ENCODE measurements at places on chromosomes 2 and 18. TPM values are rescaled to one million over a fixed set of nuclear protein-coding genes. Genes with fewer than 3 reads are reported as not detected.

Gene UGT1A9
- polyA plus RNA-seq: not detected

Gene LOXL3
- polyA plus RNA-seq: 11.2 TPM

Gene TRIB2
- 130 TPM for polyA plus RNA-seq

Gene SLC30A3
- 0.27 TPM for polyA plus RNA-seq

Gene POTEC
- polyA plus RNA-seq: not detected

Gene CCL20
- 0.80 TPM for polyA plus RNA-seq

Gene CFC1
- polyA plus RNA-seq: not detected

Gene TNFAIP6
- polyA plus RNA-seq: 1.3 TPM

Gene WDR75
- polyA plus RNA-seq: 30.1 TPM

GRCh38 chr2:231212329-231212845 is 14.0 kb downstream of the ARMC9 start:
- DNase-seq: no peak

DNA sequence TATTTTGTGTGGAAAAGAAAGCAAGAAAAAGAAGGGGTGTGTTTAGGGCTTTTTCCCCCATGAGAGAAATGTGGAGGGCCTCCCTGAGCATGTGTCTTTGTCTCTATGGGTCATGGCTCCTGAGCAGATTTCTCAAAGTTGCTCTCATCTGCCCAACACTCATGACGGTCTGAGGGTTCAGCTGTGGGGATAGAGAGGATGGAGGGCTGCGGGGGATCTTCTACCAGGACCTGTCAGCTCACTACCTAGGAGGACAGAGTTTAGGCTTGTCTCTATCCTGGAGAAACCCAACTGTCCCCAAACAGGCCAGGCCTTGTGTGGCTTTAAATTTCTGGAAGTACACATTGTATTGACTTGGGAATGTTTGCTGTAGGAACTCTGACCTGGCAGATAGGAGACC is 342.2 kb downstream of the MYCN start:
- DNase-seq: no peak

DNA sequence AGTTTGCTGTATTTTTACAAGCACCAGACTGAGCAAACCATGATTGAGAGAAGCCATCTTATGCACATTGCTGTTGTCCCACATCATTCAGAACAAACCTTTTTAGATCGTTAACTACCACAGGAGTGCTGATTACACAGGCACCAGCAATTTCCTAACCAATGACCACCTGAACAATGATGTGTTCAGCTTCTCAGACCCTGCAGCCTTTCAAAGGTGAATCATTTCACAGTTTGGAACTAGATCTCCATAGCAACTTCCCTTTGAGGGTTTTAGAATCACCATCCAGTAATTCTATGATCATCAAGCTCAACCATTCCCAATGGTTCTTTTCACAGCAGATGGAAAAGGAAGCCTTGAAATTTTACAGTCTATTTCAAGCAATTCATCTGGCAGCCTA is 71.4 kb downstream of the OLA1 start:
- DNase-seq: no peak

DNA sequence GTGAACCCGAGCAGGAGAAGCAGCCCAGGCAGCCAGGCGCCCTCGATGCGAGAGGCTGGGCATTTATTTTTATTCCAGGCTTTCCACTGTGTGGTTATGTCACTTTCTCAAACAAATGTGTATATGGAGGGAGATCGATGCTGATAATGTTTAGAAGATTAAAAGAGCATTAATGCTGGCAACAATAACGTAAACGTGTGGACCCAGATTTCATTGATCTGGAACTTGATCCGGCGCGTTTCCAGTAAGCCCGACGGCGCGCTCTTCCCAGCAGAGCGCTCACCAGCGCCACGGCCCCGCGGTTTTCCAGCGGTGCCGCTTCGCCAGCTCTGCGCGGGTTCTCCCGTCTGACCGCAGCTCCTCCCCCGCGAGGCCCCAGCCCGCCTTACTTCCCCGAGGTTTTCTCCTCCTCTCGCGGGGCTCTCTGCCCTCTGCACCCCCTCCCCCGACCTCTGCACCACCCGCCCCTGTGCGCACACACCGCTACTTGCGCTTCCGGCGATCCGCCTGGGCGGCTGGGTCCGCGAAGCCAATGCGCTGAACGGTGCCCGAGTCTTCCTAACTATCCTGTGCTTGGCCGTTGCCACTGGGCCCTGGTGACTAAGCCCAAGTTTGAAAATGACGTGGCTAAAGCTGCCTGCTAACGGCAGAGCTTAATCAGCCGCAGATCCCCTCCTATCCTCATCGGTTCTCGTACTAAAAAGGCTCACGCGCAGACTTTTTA is 6.1 kb downstream of the ONECUT2 start:
- DNase-seq: no peak

- DNase-seq: no peak
These were observed 7.2 kb upstream of the NEU4 start for GRCh38 chr2:241801611-241802420.

DNA sequence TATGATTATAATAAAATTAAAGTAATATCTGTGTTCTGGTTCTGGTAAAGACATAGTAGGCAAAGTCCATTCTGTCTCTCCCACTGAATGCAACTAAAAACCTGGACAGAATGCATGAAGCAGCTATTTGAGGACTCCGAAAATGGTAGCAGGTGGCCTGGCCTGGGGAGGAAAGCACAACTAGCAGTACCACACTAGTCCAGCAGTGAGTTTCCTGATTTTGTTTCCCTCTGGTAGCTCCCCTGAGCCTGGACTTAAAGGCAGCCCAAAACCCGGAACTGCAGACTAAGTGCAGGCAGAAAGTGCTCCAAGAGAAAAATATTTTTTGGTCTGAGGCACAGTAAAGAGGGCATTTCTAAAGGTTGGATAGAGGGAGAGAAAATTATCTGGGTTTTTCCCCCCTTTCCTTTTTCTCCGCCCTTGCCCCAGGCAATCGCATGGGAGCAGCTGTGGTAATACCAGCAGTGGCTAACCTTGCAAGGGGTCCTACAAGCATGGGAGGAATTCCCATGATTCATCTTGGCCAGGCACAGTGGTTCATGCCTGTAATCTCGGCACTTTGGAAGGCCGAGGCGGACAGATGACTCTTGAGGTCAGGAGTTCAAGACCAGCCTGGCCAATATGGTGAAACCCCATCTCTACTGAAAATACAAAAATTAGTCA is 32.3 kb downstream of the ASXL2 start:
- no peak for DNase-seq

GRCh38 chr2:12081481-12082210 is 335.2 kb downstream of the LPIN1 start:
- no peak for DNase-seq

DNA sequence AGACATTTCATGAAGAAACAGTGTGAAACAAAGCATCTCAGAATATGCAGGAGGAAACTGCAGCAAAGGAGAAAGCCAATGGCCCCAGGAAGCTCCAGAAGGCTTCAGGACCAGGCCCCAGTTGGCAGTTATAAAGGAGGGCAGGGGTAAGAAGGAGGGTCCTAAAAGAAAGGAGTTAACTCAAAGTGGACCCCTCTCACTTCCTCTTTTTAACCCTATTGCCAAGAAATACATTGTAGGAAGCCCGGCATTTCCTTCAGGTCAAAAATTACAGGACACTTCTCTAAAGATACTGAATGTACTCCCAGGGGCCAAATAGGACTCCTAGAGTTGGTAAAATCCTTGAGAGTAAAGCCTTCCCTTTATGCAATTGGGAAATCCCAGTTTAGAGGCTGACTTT is 77.1 kb upstream of the TGFA start:
- no peak for DNase-seq

GRCh38 chr18:62497190-62497772 is 25.5 kb upstream of the ZCCHC2 start:
- no peak for DNase-seq

GRCh38 chr2:211373203-211373602 is 816.8 kb downstream of the CPS1 start:
- no peak for DNase-seq

DNA sequence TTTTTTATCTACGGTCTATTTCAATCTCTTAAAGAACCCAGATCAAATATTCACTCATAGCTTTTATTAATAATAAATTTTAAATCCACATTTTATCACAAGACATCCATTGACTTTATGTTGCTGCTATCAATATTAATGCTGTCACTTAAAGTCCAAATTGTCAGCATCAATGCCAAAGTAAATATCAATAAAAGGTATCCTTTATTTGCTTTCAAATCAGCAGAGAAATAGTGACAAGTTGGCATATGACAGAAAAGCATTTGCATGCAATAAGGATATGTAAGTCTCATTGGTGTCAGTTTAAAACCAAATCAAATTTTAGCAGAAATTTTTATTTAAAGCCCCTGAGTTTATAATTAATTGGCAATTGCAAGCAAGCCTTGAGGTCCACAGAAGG is 775.4 kb downstream of the ADCYAP1 start:
- no peak for DNase-seq

DNA sequence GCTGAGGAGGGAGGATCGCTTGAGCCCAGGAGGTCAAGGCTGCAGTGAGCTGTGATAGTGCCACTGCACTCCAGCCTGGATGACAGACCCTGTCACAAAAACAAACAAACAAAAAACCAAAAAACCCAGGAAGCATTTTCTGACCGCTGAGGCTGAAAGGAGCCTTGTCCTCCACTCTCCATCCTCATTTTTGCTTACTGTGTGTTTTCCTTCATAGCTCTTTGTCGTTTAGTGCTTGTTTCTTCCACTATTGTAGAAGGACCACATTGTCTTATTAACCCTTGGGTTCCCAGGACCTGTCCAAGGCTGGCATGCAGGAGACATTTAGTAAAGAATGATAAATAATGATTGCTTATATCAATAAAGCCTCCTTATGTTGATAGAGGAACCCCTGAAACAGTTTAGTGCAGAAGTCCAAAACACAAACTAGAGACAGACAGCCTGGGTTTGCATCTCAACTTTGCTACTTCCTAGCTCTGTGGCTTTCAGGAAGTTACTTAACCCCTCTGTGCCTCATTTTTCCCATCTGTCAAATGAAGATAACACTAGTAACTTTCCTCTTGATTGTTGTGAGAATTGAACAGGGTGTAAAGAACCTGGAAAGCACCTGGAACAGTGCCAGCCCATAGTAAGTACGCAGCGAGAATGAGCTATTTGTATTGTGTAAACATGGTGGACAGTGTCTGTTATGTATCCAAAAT is 126.0 kb downstream of the LPIN1 start:
- DNase-seq: no peak

GRCh38 chr2:191436368-191437055 is 191.3 kb downstream of the MYO1B start:
- DNase-seq: no peak

DNA sequence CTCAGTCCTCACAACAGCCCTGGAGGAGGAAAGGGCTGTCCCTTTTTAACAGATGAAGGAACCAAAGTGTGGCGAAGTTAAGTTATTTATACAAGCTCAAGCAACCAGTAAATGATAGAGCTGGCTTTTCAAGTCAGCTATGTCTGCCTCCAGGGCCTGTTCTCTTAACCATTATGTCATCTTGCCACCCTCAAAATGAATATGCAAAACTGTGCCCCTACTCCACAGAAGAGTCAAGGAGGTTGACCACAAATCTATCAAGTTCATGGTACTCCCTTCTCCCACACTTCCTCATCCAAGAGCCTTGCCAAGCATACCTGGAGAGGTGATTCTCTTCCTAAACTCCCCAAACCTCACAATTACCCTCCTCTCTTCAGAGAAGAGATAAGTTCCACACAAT is 37.3 kb upstream of the CREB1 start:
- no peak for DNase-seq

- no peak for DNase-seq
These were observed 17.2 kb upstream of the RPRM start for GRCh38 chr2:153495725-153496124.

All from adrenal gland (tissue), 19 donors.